Left kidney (tissue), 8 donors: ENCODE measurements at places on chromosomes 1 and 21. TPM values are rescaled to one million over a fixed set of nuclear protein-coding genes. Genes with fewer than 3 reads are reported as not detected.

The LRRC3 gene
- polyA plus RNA-seq, result 4.6 TPM

The CD247 gene
- 0.42 TPM for polyA plus RNA-seq

DNA sequence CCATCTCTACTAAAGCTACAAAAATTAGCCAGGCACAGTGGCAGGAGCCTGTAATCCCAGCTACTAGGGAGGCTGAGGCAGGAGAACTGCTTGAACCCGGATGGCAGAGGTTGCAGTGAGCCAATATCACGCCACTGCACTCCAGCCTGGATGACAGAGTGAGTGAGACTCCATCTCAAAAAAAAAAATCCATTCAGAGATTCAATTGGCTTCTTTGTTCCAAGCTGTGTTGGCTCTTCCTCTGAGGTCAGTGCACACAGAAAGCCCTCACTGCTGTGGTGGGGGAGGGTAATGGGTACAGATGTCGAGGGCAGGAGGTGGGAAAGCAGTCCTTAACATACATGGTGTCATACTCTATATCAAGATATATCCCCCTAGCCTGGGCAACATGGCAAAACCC lies 14.7 kb downstream of the TIE1 start:
- DNase-seq, result no peak

DNA sequence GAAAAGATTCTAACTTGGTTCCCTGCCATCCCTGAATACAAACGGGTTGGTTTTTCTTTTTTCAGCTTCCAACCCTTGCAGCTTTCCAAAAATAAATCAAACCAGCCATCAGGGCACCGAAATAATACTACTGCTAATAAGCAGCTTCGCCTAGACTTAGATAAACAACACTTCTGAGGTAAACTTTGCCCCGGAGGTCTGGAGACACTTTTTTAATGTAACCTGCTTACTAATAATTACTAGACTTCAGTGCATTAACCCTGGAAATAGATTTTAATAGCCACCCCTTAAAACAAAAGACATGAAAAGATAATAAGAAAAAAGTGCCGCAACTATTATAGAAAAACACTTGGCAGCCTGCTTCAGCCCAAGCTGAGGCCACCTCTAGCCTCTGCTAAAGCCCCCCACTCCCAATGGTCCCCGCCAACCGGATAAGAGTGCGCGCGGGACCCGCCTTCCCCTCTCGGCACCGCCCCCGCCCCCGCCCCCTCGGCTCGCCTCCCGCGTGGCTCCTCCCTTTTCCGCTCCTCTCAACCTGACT lies 405 bp upstream of the GADD45A start:
- no peak for DNase-seq

- DNase-seq, result no peak
These were observed 19.4 kb downstream of the TCP10L start for GRCh38 chr21:32565856-32566465.

- no peak for DNase-seq
These were observed 260.5 kb downstream of the DYRK1A start for GRCh38 chr21:37627074-37627473.

The PPFIA4 gene
- polyA plus RNA-seq, result 9.7 TPM
